H54 (cell line): ENCODE measurements at places on chromosomes 7 and 10.

DNA sequence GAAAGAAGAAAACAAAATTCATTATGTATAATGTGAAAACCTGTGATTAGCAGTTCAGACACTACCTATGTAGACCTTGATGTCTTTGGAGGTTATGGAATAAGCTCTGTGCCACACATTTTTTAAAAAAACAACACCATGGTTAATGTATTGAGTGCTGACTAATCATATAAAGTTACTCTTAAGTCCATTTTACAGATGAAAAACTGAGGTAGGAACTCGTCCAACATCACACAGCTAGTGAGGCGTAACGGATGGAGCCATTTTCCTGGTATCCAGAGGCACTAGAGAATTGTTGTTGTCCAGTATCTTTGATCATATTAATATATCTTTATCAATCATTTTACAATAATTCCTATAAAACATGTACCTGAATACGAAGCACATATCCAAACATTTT is 67.5 kb downstream of the MINDY3 start:
- no peak for DNase-seq

- peak; percentile 17 for DNase-seq
Observed at GRCh38 chr10:31075434-31075833, 43.8 kb upstream of the ZNF438 start.

GRCh38 chr7:74289659-74290552 is 699 bp downstream of the CLIP2 start:
- DNase-seq, result peak; percentile 71

DNA sequence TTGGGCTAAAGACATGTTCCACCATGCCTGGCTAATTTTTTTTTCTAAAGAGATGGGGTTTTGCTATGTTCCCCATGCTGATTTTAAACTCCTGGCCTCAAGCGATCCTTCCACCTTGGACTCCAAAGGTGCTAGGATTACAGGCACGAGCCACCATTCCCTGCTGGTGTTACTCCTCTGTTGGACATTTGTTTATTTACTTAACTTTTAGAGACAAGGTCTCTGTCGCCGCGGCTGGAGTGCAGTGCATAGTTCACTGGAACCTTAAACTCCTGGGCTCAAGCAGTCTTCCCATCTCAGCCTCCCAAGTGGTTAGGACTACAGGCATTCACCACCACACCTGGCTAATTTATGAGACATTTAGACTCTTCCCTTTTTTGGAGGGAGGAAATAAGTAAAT is 38.9 kb downstream of the CCAR1 start:
- no peak for DNase-seq

DNA sequence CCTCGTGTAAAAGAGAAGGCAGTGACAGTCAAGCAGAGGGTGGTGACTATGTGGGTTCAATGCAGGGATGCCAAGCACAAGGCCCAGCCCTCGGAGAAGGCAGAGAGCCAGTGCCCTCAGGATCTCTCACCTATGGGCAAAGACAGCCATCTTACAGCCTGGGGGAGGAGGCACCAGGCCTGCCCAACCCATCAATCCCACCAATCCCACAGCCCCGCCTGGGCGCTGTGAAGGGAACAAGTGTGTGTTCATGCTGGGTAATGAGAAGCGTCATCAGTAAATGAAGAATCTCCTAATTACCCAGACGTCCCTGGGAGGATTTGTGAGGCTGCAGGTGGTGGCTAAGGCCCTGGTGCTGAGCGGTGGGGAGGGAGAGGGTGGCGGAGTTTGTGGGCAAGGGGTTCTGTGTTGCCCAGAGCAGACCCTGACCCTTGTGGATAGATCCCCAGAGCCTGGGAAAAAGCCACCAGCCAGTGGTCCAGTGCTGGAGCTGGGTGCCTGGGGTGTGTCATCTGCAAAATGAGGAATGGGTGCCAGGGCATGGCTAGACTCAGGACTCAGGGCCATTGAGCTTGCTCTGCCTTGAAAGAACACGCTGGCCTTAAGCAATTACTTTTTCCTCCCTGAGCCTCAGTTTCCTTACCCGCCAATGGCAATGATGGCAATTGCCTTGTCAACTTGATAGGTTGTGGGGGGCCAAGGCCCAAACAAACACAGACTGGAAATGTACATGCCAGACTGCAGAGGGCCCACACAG is 128.1 kb upstream of the UNC5B start:
- peak; percentile 0 for DNase-seq

DNA sequence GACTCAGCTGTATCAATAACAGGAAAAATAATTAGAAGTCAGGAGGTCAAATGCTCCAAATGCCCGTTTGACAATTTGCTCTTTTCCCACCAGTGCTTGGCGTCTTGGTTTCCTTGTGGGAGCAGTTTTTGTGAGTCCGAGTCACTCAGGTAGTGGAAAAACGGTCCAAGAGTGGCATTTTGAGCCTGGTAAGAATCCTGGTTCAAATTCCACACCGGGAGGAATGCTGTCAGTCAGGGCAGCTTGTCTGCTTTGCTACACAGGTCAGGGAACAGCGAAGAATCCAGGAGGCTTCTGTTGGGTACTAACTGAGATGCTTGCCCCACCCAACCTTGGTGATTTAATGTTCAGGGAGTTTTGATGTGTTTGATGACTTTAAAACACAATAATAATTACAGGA is 209.5 kb downstream of the HERPUD2 start:
- no peak for DNase-seq

DNA sequence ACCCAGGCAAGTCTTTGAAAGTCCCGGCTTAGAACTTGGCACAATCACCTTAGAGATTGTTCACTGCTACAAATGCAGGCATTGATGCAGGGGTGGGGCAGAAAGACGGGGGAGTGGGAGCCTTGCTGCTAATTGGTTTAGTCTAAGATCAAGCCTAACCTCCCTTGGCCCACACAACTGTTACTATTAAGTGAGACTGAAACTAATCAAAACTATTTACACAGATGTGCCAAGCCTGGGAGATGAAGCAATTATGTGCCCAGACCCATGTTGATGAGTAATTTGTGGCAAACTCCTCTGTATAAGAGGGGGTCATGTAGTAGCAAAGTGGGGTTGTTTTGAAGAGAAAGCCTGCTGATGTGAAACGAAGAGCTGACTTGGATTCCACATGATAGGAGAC is 178.2 kb upstream of the ITGB1 start:
- DNase-seq, result no peak

GRCh38 chr7:130896898-130897514 is 163.0 kb upstream of the KLF14 start:
- DNase-seq, result no peak

DNA sequence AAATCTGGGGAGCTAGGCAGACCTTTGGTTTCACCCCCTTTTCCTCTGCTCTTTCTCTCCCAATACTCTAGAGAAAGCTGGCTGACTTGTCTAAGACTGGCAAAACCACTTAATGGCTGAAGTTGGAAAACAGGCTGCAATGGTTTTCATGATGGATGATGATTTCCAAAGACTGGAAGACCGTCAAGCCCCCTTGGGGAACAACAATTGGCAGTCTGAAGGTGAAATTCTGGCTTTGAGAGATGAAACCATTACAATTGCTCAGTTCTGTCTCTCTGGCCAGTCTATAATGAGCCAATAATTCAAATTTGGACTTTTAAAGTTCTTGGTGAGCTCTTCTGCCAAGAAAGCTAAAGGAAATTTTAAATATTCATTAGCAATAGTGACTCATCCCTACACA is 680.5 kb downstream of the PARD3 start:
- DNase-seq, result no peak

DNA sequence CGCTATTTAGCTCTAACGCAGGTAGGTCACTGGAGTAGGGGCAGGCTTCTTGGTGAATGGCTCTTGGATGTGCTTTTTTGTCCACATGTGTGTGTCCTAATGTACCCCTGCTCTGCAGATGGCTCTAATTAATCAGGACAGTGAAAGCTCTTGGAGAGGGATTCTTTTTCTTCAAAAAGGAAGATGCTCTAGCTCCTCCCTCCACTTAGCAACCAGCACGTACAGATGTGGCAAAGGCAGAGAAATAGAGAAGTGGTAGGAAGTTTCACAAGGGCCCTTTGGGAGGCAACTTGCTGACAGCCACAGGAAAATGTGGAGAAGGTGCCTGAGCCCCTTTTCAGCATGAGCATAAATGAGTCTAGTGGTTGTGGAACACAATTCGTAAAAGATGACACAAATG is 221.7 kb downstream of the PLXNA4 start:
- no peak for DNase-seq

DNA sequence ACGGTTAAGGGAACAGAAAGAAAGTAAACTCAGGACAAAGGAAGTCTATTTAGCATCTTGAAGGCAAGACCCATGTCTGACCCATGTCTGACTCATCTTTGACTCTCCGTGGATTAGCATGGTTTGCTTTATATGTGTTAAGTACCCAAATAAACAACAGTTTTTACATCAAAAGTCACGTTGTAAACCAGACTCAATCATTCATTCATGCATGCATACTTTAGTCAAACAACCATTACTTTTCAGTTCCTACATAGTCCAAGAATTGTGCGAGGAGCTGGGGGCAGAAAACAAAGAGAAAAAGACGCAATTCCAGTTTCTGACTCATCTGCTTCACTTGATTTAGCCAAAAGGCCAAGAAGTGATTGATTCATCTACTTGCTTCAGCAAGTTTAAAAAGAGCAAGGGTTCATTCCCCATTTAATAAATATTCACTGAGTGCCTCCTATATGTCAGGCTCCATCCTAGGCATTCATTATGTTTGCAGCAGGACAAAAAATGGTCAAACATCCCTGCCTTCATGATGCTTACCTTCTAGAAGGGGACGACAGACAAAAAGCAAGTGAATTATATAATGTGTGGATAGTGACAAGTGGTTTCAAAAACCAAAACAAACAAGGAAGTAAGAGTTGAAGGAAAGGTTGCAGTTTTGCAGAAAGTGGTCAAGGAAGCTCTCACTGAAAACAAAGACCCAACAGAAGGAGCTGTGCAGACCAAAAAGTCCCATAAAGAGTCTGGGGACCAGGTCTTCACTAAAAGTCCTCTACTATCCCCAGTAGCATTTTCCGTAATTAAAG is 116.2 kb downstream of the FAM107B start:
- peak; percentile 17 for DNase-seq
